ENCODE measurements at places on chromosomes 11 and 22.

GRCh38 chr11:74770456-74770855 is 21.8 kb downstream of the RNF169 start:
- no peak overlapping the region for H3K4me3 ChIP-seq
- no peak for DNase-seq
- H3K27me3 ChIP-seq = no peaks in the 10 kb centered on the region
- peaks cover 5% of the 10 kb centered on the region for H3K4me1 ChIP-seq

DNA sequence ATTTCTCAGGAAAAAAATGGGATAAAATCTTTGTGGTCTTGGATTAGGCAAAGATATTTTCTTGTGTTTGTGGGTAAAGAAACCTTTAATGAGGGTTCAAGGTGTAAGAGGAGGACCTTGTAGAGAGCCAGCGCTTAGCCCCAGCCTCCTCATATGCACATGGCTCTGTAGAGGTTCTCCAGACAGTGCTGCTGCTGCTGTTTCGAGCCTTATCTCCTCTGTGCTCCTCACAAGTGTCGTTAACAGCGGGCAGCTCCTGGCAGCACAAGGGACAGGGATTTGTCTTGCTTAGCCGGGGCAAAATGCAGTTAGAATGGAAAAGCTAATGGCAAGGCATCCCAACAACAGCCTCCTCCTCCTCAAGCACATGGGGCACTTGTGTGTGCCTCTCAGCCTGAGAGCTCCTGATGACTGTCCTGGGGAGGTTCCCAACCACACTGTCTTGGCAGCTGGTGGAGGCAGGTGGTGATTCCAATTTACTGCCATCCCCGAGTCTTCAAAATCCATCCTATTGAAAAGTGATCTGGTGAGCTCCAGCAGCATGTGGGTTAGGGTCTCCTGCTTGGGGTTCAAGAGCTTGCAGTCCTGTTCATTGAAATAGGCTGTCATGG is 7.6 kb upstream of the MSANTD2 start:
- no peaks in the 10 kb centered on the region for H3K4me1 ChIP-seq
- no peak overlapping the region for H3K27ac ChIP-seq
- no peaks in the 10 kb centered on the region for H3K27me3 ChIP-seq
- no peak overlapping the region for H3K4me3 ChIP-seq

DNA sequence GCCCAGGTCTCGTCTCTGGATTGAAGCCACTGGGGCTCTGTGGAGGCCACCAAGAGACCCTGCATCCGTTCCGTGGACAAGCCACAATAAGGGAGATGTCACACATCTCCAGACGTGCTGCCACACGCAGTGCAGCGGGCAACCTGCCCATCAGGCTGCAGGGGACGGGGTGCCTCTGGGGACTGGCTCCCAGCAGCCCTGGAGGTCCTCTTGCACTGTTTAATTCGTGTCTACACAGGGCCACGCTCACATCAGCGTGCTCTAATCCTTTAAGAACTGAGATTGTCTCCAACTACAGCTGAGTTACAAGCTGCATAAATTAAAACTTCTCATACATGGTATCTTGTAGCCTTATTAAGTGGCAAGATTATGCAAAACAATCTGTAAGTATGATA is 1232.2 kb downstream of the BRD1 start:
- no peak overlapping the region for H3K4me3 ChIP-seq
- H3K27ac ChIP-seq = no peak overlapping the region
- no peaks in the 10 kb centered on the region for H3K4me1 ChIP-seq
- no peak for DNase-seq

GRCh38 chr22:24353121-24353520 is 74.3 kb upstream of the ADORA2A start:
- H3K4me1 ChIP-seq = no peaks in the 10 kb centered on the region
- no peak overlapping the region for H3K4me3 ChIP-seq
- H3K27ac ChIP-seq = no peak overlapping the region

- no peaks in the 10 kb centered on the region for H3K27me3 ChIP-seq
- no peak overlapping the region for H3K4me3 ChIP-seq
- H3K36me3 ChIP-seq = peaks cover 82% of the 10 kb centered on the region
- no peak for DNase-seq
- H3K27ac ChIP-seq = no peak overlapping the region
- H3K4me1 ChIP-seq = peaks cover 25% of the 10 kb centered on the region
These were observed 8.6 kb downstream of the GTF2H1 start for GRCh38 chr11:18330921-18331320.

DNA sequence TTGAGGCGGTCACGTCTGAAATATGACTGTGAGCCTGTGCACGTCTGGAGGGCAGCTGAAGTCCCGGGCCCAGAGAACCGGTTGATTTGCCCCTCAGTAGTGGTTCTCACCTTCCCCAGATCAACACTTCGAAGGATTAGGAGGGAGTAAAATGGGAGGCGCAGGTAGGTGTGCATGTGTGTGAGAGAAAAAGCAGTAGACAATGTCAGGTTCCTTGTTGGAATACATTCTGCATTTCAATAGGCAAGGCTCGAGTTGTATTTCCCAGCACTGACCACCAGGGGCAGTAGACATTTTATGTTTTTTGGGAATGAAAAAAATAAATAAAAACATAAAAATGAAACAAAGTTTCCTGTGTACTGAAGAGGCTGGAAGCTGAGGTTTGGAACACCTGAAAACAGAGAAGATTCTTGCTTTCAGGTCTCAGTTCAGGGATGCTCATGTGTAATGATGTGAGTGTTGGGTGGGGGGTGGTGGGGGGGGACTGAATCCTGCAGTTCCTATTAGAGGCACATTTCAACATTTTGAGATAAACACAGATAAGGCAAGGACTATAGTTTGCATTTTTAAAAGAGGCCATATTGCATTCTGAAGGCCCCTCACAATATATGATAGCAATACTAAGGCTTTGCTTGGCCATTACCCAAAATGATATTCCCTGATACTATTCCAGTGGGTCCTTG is 333.9 kb downstream of the CADM1 start:
- no peaks in the 10 kb centered on the region for H3K36me3 ChIP-seq
- H3K27me3 ChIP-seq = no peaks in the 10 kb centered on the region
- no peaks in the 10 kb centered on the region for H3K4me1 ChIP-seq
- H3K4me3 ChIP-seq = no peak overlapping the region
- DNase-seq = peak; percentile 56
- no peak overlapping the region for H3K27ac ChIP-seq

GRCh38 chr11:47565340-47566148 is at the start of gene PTPMT1:
Gene PTPMT1 (plus strand): TSS chr11:47565599. CDS start chr11:47565623, 24 bp downstream.
- peak within 1 kb of the TSS; percentile 95 for H3K4me3 ChIP-seq
- peak within 1 kb of the TSS; percentile 82 for H3K27ac ChIP-seq
- no peaks in the 10 kb centered on the region for H3K27me3 ChIP-seq
- peaks cover 21% of the 10 kb centered on the region for H3K36me3 ChIP-seq
- H3K4me1 ChIP-seq = peaks cover 10% of the 10 kb centered on the region
- peak; percentile 77 for DNase-seq

DNA sequence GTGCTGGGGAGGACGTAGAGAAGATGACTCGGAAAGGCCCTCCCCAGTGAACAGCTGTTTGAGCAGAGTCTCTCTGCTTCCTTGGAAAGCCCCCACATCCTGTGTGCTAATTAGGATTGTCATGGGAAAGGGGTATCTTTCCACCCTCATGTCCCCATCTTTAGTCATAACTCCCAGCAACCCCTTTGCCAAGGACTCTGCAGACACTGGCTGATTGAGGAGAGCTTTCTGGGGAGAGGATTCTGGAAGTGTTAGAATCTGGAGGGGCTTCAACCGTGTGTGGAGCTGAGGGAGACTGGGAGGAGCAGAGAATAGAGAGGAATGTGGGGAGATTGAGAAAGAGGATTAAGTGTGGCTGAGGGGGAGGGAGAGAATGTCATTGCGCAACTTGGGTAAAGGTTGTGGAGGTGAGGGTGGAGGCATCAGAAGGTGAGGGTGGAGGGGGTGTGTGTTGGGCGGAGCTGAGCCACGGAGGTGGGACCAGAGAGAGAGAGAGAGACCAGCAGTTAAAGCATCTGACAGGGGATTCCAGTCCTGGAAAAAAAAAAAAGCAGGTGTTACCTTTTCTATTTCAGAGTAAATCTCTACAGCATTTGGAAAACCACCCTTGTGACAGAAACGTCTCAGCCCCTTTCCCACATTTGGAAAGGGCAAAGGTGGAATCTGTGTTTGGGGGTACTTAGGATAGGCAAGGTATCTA is 2.2 kb downstream of the DTX4 start:
- no peaks in the 10 kb centered on the region for H3K36me3 ChIP-seq
- H3K4me1 ChIP-seq = peaks cover 47% of the 10 kb centered on the region
- DNase-seq = peak; percentile 73
- H3K4me3 ChIP-seq = peak overlapping the region; percentile 84
- H3K27ac ChIP-seq = peak overlapping the region; percentile 86
- H3K27me3 ChIP-seq = no peaks in the 10 kb centered on the region

GRCh38 chr11:22084564-22084963 is 108.3 kb upstream of the ANO5 start:
- H3K27ac ChIP-seq = no peak overlapping the region
- H3K36me3 ChIP-seq = no peaks in the 10 kb centered on the region
- no peak for DNase-seq
- H3K4me1 ChIP-seq = no peaks in the 10 kb centered on the region
- no peaks in the 10 kb centered on the region for H3K27me3 ChIP-seq

- no peak for DNase-seq
- H3K4me1 ChIP-seq = no peaks in the 10 kb centered on the region
- H3K27ac ChIP-seq = no peak overlapping the region
- no peak overlapping the region for H3K4me3 ChIP-seq
- no peaks in the 10 kb centered on the region for H3K27me3 ChIP-seq
- H3K36me3 ChIP-seq = no peaks in the 10 kb centered on the region
These were observed 33.2 kb upstream of the LMO1 start for GRCh38 chr11:8296872-8297271.

- no peaks in the 10 kb centered on the region for H3K36me3 ChIP-seq
- peaks cover 36% of the 10 kb centered on the region for H3K4me1 ChIP-seq
- no peaks in the 10 kb centered on the region for H3K27me3 ChIP-seq
- no peak for DNase-seq
These were observed 796 bp downstream of the TIMP3 start for GRCh38 chr22:32802237-32802765.

DNA sequence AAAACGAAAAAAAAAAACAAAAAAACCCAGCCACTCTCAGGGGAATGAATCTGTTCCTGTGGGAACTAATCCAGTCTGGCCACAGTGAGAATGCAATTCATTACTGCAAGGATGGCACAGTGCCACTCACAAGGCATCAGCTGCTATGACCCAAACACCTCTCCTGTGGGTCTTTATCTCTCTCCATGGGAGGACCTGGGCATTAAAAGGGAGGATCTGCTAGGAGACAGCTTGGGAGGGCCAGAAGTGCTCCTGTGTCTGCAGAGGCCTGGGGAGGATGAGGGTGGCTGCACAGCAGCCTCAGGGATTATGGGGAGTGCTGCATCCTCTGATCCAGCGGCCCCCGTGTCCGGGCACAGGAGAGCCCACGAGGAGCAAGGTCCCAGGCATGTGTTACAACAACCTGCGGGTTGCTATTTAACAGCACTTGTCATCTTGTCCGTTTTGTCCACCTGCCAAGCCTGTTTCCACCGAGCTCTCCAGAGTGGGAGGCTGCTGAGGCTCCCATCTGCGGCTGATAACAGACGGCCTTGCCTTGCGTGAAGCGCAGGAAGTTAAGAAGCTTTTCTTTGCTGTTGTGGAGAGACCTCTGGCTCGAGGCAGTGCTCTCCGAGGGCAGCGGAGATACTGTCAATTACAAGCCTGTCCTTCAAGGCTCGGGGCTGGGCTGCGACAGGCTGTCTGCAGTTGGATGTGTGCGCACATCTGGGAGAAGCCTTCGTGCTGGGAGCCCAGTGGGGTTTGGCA is 97.7 kb downstream of the NXPE2 start:
- no peaks in the 10 kb centered on the region for H3K36me3 ChIP-seq
- no peak for DNase-seq
- H3K4me1 ChIP-seq = no peaks in the 10 kb centered on the region
- H3K27ac ChIP-seq = no peak overlapping the region

DNA sequence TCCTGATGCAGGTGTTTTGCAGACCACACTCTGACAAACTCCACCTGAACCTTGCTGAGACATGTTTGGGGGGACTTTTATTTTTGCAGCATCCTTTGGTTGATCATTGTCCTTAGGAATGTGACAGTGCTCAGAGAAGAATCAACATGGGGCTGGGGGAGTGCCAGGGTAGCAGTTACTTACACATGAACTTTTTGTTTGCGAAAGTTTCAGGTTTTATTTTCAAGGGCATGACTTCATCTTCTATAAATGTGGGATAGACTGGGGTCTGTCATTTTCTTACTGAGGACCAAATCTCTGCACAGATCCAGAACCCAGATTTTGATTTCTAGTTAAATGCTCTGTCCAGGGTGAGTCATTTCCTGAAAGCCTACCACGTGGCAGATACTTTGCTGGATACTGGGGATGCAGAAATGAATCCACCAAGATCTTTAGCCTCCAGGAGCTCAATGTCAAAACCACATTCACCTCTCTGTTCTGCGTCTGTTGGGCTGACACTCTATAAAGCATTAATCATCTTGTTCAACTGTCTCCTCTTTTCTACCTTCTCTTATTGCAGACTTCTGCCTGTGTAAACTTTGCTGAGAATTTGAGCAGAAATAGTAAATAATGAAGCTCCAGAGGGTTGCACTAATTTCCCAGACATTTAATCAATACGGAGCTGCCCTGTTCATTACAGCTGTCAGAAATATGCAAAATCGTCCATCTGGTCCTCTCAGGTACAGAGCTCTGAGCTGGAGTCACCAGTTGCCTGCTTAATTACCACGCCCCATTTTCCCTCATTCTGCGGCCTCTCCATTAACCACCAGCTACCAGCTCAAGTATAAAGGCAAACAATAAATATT is 387.9 kb downstream of the MIAT start:
- DNase-seq = no peak
- H3K27ac ChIP-seq = no peak overlapping the region

DNA sequence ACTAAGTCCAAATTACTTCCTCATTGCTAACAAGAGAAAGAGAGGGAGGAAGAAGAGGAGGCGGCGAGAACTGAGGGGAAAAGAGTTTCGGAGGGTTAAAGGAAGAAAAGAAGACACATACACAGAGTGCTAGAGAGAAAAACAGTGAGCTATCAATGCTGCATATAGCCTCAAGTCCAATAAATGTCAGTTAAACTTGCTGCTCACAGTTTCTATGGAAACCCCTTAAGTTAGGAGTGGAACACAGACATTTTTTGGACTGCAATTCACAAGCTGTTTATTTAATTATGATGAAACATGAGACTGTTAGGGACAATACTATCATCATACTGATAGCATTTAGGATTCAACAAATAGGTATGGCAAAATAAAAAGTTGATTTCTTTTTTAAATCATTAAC is 1320.4 kb downstream of the LRRC4C start:
- DNase-seq = peak; percentile 16
- H3K27ac ChIP-seq = no peak overlapping the region
- no peaks in the 10 kb centered on the region for H3K4me1 ChIP-seq
- no peak overlapping the region for H3K4me3 ChIP-seq
- no peaks in the 10 kb centered on the region for H3K27me3 ChIP-seq

- H3K4me1 ChIP-seq = peaks cover 23% of the 10 kb centered on the region
- H3K4me3 ChIP-seq = peak overlapping the region; percentile 64
- no peaks in the 10 kb centered on the region for H3K36me3 ChIP-seq
- H3K27ac ChIP-seq = peak overlapping the region; percentile 76
- peak; percentile 56 for DNase-seq
These were observed 16.1 kb downstream of the MIAT start for GRCh38 chr22:26673486-26673885.

- no peak for DNase-seq
- no peaks in the 10 kb centered on the region for H3K27me3 ChIP-seq
- no peak overlapping the region for H3K27ac ChIP-seq
- H3K4me3 ChIP-seq = no peak overlapping the region
These were observed 20.4 kb downstream of the TUG1 start for GRCh38 chr22:30989474-30989873.

All from stomach (tissue), 19 donors.